ENCODE measurements at places on chromosomes 2 and 18.
A peak's percentile ranks its signal among the peaks of the same experiment; 100 is the strongest.

GRCh38 chr2:68974946-68975665 is 670 bp downstream of the GKN1 start:
- H3K36me3 ChIP-seq, result no peaks in the 10 kb centered on the region
- no peak for DNase-seq
- no peak overlapping the region for H3K27ac ChIP-seq
- H3K27me3 ChIP-seq, result peaks cover 2% of the 10 kb centered on the region
- no peak overlapping the region for H3K4me3 ChIP-seq

DNA sequence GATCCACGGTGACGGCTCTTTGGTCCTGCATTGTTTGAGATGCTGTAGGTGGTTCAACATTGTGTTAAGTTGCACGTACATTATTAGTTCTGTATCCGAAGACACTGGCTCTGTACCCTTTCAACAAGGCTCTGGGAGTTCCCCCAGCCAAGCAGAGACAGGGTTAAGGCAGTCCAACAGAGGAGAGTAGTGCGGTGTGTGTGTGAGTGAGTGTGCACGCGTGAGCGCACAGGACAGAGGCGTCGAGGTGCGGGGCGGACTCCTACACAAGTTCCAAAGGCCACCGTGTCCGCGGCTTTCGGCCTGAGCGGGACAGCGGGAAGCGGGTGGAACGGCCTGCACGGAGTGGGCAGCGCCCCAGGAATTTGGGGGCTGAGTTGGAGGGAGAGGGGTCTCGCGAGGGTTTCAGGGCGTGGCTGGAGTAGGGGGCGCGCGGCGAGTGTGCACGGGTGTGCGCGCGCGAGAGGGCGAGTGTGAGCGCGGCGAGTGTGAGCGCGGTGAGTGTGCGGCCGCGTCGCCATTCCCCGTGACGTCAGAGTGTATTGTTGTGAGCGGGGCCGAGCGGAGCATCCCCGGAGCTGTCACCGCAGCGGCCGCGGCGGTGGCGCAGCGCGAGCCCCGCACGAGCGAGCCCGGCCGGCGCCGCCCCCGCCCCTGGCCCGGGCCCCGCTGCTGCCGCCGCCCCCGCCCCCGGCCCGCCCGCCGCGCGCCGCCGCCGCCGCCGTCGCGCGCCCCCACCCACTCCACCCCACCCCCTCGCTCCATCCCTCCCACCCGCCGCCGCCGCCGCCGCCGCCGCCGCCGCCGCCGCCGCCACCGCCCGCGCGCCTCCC is at the start of gene ASXL3:
Gene ASXL3, plus strand, starts transcription at position 535 of the 833 bp plus-strand sequence. CDS start 413 bp downstream, outside the sequence.
- H3K27me3 ChIP-seq, result peaks cover 6% of the 10 kb centered on the region
- H3K36me3 ChIP-seq, result peaks cover 4% of the 10 kb centered on the region
- peak; percentile 41 for DNase-seq
- peak within 1 kb of the TSS; percentile 100 for H3K4me3 ChIP-seq
- peak within 1 kb of the TSS; percentile 92 for H3K27ac ChIP-seq
- peaks cover 5% of the 10 kb centered on the region for H3K4me1 ChIP-seq

- H3K4me1 ChIP-seq, result peaks cover 11% of the 10 kb centered on the region
- H3K4me3 ChIP-seq, result no peak overlapping the region
- no peak overlapping the region for H3K27ac ChIP-seq
- H3K27me3 ChIP-seq, result peaks cover 21% of the 10 kb centered on the region
- H3K36me3 ChIP-seq, result peaks cover 10% of the 10 kb centered on the region
Measured at GRCh38 chr2:219557791-219558785, 13.3 kb downstream of the OBSL1 start.

GRCh38 chr2:180443888-180444287 is 436.8 kb upstream of the CWC22 start:
- H3K27me3 ChIP-seq, result no peaks in the 10 kb centered on the region
- H3K27ac ChIP-seq, result no peak overlapping the region
- no peak overlapping the region for H3K4me3 ChIP-seq
- DNase-seq, result no peak
- no peaks in the 10 kb centered on the region for H3K36me3 ChIP-seq
- H3K4me1 ChIP-seq, result no peaks in the 10 kb centered on the region

- H3K4me1 ChIP-seq, result peaks cover 4% of the 10 kb centered on the region
- H3K36me3 ChIP-seq, result no peaks in the 10 kb centered on the region
- no peak overlapping the region for H3K4me3 ChIP-seq
- no peaks in the 10 kb centered on the region for H3K27me3 ChIP-seq
Measured at GRCh38 chr2:54106631-54107454, 8.6 kb upstream of the ACYP2 start.

GRCh38 chr2:25165992-25166875 is 2.1 kb downstream of the POMC start:
- H3K27me3 ChIP-seq, result peaks cover 15% of the 10 kb centered on the region
- H3K36me3 ChIP-seq, result no peaks in the 10 kb centered on the region
- peak; percentile 32 for DNase-seq
- no peak overlapping the region for H3K27ac ChIP-seq
- H3K4me1 ChIP-seq, result no peaks in the 10 kb centered on the region
- no peak overlapping the region for H3K4me3 ChIP-seq

DNA sequence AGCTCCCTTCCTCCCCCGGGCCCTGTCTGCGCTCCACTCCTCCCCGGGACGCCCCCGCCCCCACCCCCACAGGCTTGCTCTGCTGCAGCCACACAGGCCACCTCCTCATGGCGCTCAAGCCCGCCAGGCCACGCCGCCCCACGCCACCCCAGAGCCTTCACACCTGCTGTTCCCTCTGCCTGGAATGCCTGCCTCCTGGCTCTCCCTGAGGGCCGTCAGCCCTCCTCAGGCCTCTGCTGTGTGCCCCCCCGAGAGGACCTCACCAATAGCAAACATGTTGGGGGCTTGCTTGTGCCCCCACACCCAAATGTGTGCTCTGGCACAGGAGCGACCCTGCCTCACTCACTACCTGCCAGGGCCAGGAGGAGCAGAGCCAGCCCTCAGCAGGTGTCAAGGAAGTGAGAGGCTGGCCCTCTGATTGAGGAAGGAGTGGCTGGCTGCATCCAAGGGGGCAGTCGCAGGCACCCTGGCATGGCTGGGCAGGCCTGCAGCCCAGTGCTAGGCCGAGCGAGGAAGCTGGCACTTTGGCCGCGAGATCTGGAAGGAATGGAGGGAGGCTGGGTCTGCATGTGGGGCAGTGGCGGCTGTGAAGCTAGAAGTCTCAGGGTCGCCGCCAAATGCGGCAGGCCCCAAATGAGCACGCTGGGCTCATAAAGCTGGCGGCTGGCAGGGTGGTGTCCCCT is 86.5 kb downstream of the INHBB start:
- H3K36me3 ChIP-seq, result no peaks in the 10 kb centered on the region
- no peaks in the 10 kb centered on the region for H3K4me1 ChIP-seq
- DNase-seq, result no peak
- H3K27me3 ChIP-seq, result peaks cover 12% of the 10 kb centered on the region
- no peak overlapping the region for H3K27ac ChIP-seq

GRCh38 chr2:29880084-29880483 is 41.3 kb downstream of the ALK start:
- H3K27me3 ChIP-seq, result no peaks in the 10 kb centered on the region
- no peaks in the 10 kb centered on the region for H3K36me3 ChIP-seq
- H3K27ac ChIP-seq, result no peak overlapping the region
- no peak for DNase-seq
- H3K4me3 ChIP-seq, result no peak overlapping the region
- peaks cover 5% of the 10 kb centered on the region for H3K4me1 ChIP-seq

GRCh38 chr2:114350186-114350725 is 92.2 kb upstream of the DPP10 start:
- H3K36me3 ChIP-seq, result no peaks in the 10 kb centered on the region
- DNase-seq, result no peak
- no peak overlapping the region for H3K27ac ChIP-seq
- H3K4me1 ChIP-seq, result no peaks in the 10 kb centered on the region
- H3K27me3 ChIP-seq, result no peaks in the 10 kb centered on the region
- H3K4me3 ChIP-seq, result no peak overlapping the region

GRCh38 chr2:35501076-35501475 is 854.5 kb upstream of the CRIM1 start:
- no peak for DNase-seq
- no peak overlapping the region for H3K4me3 ChIP-seq
- H3K27ac ChIP-seq, result no peak overlapping the region

GRCh38 chr2:169260246-169260645 is 102.1 kb downstream of the LRP2 start:
- no peak for DNase-seq
- no peaks in the 10 kb centered on the region for H3K36me3 ChIP-seq
- H3K4me1 ChIP-seq, result no peaks in the 10 kb centered on the region

- no peak overlapping the region for H3K27ac ChIP-seq
- DNase-seq, result no peak
- no peak overlapping the region for H3K4me3 ChIP-seq
- no peaks in the 10 kb centered on the region for H3K36me3 ChIP-seq
Measured at GRCh38 chr2:38474715-38475566, 97.9 kb upstream of the ATL2 start.

- H3K36me3 ChIP-seq, result no peaks in the 10 kb centered on the region
- H3K4me1 ChIP-seq, result no peaks in the 10 kb centered on the region
- H3K4me3 ChIP-seq, result no peak overlapping the region
- H3K27me3 ChIP-seq, result no peaks in the 10 kb centered on the region
- no peak overlapping the region for H3K27ac ChIP-seq
- no peak for DNase-seq
Measured at GRCh38 chr18:24063121-24063731, 48.7 kb downstream of the TTC39C start.

- peak overlapping the region; percentile 91 for H3K4me3 ChIP-seq
- H3K27me3 ChIP-seq, result peaks cover 10% of the 10 kb centered on the region
- peaks cover 6% of the 10 kb centered on the region for H3K36me3 ChIP-seq
- peak overlapping the region; percentile 98 for H3K27ac ChIP-seq
Measured at GRCh38 chr2:47907039-47907781, 912 bp upstream of the FBXO11 start.

DNA sequence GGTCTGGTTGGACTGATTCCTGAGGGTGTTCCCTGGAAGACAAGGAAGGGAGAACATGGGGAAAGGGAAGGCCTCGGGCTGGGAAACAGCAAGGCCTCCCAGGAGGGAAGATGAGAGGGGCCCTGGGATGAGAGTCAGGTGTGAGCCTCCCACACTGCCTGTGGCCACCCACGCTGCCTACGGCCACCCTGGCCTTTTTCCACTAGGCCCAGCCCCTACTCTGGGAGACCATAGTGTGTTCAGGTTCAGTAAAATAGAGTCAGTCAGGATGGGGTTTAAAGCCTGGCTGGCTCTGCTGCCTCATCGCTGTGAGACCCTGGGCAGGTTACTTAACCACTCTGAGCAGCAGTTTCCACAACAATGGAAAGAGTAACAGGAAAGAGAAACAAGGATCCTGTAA is 47.7 kb upstream of the MAL start:
- H3K4me3 ChIP-seq, result no peak overlapping the region
- DNase-seq, result no peak
- H3K27ac ChIP-seq, result no peak overlapping the region
- peaks cover 5% of the 10 kb centered on the region for H3K27me3 ChIP-seq
- H3K4me1 ChIP-seq, result peaks cover 11% of the 10 kb centered on the region

Data from endothelial cell (in vitro differentiated cells).